ENCODE measurements at places on chromosomes 3 and 15.

DNA sequence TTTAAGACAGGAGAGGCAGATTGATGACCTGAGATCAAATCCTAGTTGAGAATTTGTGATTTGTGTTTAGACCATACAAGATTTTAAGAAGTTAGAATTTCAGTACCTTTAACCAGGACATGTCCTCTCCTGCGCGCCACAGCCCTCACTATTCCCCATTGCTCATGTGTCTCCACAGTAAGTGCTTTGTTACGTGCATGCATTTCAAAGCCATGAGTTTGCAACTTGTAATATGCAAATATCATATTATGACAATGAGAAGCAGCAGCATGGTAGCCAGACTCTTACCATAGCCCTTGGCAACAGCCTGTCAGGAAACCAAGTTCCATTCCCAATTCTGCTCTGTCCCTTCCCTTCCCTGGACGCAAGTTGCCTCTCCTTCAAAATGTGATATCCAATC is 73.3 kb upstream of the ATP13A5 start:
- no peak for DNase-seq

DNA sequence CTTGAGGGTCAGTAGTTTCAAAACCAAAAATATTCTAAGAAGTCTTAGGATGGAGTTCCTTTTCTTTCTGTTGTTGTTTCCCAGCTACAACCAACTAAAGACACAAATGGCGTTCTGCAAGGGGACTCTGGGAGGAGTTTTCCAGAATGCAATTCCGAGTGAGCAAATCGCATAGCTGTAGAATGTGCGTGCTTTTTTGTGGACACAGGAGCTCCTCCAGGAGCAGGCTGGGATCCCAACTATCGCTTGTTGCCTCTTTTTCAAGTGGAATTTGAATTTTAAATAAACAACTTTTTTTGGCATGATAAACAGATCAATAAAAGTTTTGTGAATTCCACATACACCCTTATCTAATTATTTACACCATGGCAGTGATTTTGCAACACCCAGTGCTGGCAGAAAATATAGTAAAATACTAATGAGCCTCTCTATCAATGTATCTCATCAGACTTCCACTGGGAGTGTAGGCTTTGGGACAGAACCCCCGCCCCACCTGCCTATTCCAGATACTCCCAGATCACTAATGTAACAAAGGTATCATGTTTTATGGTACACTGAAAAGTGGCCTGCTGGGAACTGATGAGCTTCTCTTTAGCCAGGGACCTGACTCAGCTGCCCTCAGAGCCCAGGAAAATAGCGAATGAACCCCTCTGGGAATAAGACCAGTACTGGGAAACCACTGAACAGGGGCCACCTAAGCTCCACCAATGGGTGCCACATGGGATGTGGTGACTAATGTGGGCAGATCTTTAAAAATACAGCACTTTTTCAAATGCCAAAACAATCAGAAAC is 66.4 kb downstream of the LMCD1 start:
- no peak for DNase-seq

- peak; percentile 38 for DNase-seq
Measured at GRCh38 chr3:21889166-21889565, 138.2 kb upstream of the ZNF385D start.

- DNase-seq = no peak
Measured at GRCh38 chr3:193297421-193297820, 56.4 kb downstream of the PLAAT1 start.

DNA sequence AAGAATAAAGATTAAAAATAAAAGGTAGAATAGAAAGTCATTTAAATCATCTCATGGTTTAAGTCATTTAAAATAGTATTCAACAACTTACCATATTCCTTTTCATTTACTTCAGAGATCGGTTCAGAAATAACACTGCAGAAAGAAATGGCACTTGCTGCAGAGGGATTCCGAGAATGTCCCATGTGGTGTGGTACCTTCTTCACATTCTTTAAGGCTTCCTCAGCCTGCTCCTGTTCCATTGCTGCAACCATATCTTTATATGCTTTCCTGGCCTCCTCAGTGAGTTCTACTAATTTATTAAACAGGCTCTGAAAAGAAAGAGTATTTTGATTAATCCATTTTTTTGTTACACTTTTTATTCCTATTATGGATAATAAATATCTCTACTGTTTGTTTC is 32.6 kb upstream of the SHC4 start:
- DNase-seq = no peak

GRCh38 chr3:126287536-126288241 is 69.5 kb downstream of the KLF15 start:
- peak; percentile 27 for DNase-seq

- no peak for DNase-seq
Measured at GRCh38 chr3:144369129-144369879, 397.7 kb downstream of the DIPK2A start.

All from NCI-H2171 treated with DMSO at 0.1 percent for 48 hours (cell line).